ENCODE measurements at places on chromosomes 12 and 14.

DNA sequence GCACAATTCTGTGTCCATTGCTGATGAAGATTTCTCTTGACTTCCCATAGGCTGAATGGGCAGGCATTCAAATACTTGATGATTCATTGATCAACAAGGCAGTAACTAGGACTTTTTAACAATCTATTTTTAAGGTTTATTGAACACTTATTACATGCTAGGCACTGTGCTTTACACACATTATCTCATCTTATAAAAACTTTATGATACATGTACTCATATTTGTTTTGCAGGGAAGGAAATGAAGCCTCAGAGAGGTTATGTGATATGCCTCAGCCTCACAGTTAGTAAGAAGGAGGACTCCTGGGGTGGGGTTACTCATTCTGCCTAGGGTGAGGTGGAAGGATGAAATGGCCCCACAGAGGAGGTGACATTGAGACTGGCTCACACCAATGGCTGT is 12.9 kb upstream of the EMP1 start:
- peak; percentile 63 for ATAC-seq

DNA sequence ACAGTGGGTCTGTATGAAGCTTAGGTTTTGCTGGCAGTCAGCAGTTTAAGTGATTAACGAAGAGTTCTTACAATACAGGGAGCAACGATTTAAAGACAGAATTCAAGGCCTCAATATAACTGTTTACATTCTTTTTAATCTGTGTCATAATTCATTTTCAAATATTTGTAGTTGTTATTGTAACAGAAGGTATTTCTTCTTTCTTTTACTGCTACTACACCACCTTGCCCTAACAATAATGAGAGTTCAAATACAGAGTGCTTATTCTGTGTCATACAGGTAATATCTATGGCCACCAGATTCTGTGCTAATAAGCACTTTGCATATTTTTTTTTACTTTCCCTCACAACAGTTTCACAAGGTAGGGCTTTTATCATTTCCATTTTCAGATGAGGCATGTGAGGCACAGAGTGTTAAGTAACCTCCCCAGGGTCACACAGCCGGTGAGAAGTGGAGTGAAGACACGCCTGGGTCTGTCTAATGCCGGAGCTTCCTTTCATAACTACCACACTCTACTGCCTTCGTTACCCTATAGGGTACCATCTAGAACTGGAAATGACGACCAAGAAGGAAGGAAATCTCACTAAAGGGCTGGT is 81.9 kb downstream of the PELI2 start:
- ATAC-seq: no peak

DNA sequence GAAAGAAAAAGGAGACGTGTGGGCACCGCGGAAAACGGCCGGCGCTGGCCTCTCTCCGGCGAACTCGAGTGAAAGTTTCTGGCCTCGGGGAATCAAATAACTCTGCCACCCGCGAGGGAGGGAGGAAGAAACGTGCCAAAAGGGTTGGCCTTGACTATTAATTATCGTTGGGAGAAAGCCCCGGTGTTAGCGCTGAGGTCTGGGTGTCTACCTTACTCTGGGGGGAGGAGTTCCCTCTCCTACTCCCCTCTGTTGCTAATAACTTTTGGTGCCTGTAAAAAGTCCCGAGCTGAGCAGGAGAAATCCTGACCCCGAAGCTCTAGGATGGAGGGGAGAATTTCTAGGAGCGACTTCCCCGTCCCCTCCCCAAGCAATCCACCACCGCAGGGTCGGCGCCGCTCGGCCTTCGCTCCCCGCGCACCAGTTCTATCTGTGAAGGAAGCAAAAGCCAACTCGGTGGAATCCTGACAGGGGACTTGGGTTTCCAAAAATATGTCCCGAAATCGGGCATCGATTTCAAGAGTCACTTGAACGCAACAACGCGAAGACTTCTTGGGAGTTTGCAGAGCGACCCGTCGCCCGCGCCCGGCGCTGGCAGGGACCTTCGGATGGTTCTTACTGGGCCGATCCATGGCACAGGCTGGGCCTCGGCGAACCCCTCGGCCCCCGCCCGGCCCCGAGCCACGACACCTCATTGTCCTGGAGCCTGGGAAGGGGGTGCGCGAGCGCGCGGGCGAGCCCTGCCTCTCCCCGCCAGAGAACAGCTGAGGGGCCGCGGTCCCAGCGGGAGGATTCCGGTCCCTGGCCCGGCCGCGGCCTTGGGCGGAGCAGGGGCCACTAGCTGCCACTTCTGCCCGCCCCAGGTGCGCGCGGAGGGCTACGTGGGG is 1.7 kb downstream of the OTX2 start:
- ATAC-seq: no peak

GRCh38 chr14:71365361-71365760 is 458.1 kb downstream of the PCNX1 start:
- no peak for ATAC-seq

GRCh38 chr12:113983777-113984448 is 17.8 kb upstream of the RBM19 start:
- no peak for ATAC-seq

- no peak for ATAC-seq
Measured at GRCh38 chr12:49533331-49533730, 5.5 kb upstream of the KCNH3 start.

GRCh38 chr12:5963515-5963914 is 18.5 kb upstream of the ANO2 start:
- no peak for ATAC-seq

DNA sequence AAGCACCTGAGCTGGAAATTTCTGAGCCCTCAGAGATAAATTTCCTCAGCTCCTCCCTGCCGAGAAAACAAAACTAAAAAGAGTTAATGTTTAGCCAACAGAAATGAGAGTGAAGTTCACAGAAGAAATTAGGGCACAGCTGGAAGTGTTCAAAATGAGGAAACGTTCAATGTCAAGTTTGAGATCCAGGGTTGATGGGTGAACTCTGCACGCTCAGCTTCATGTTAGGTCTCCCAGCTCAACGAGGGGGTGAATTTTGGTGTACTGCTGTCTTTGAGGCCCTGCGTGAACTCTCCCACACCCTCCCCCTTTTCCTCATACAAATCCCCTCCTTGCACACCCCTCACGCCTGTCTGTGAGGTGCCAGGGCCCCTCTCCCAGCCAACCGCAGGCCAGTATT is 13.3 kb upstream of the OAS3 start:
- no peak for ATAC-seq

GRCh38 chr14:94769391-94770250 is at the start of gene GSC:
TSS of gene GSC (minus strand) at chr14:94770113. CDS start at chr14:94770015, 98 bp downstream.
- ATAC-seq: peak; percentile 31

GRCh38 chr14:78758333-78758732 is 588.2 kb downstream of the NRXN3 start:
- no peak for ATAC-seq

DNA sequence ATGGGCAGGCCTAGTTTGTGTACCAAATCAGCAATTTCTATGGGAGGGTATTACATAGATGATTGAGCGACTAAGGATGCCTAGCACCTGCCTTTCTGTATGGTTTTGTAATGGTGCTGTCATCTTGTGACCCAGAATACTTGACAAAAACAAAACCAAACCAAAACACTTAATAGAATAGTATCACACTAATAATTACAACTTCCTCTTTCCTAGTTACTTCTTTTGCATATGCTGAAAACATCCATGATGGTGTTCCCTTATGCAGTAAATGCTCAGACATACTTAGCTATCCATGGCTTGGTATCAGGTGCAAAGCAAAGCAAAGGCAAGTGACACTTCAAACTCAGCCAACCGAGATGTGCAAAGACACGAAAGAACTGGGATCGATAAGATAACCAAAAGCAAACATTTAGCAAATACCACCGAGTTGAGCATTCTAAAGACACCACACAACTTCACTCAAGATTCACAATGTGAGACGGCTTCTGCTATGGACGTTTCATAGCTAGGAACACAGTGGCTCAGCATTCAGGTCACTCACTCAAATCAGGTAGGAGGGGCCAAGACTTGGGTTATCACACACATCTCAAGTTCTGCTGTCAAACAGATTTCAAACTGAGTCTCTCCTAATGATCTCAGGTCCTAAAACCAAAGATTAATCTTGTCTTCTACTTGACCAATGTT is 24.3 kb downstream of the PPP1CC start:
- no peak for ATAC-seq

GRCh38 chr12:5615760-5616159 is 183.9 kb downstream of the NTF3 start:
- ATAC-seq: no peak

GRCh38 chr12:131100031-131100674 is 146.4 kb downstream of the ADGRD1 start:
- no peak for ATAC-seq

- ATAC-seq: no peak
Measured at GRCh38 chr14:100045642-100046344, 19.4 kb upstream of the EVL start.

GRCh38 chr14:96847451-96847850 is 50.3 kb downstream of the VRK1 start:
- no peak for ATAC-seq

- ATAC-seq: no peak
Measured at GRCh38 chr14:68961781-68962584, 17.1 kb downstream of the ACTN1 start.

DNA sequence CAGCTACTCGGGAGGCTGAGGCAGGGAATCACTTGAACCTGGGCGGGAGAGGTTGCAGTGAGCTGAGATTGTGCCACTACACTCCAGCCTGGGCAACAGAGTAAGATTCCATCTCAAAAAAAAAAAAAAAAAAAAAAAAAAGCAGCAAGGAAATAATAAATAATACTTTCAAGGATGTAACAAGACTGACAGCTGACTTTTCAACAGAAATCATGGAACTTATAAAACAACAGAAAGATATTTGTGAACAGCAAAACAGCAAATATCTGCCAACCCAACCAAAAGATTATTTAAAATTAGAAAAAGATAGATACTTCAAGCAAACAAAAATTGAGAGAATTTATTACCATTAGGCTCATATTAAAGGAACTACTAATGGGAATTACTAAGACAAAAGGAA is 115.1 kb downstream of the TSHR start:
- ATAC-seq: no peak

DNA sequence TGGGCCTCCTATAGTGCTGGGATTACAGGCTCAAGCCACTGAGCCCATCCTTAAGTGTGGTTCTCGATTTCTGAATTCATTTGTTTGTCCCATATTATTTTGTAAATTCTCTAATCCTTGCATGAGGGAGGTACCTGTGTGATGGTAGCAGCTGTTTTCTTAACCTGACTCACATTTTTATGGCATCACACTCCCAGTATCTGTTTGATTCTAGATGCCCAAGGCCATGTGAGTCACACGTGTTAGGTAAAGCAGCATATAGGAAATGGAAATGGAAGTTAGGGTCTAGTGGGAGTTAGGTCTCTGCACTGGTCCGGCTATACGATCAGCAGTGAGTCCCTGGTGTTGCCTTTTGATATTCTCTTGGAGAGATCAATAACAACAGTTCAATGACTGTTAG is 198.1 kb downstream of the ERC1 start:
- ATAC-seq: peak; percentile 31

DNA sequence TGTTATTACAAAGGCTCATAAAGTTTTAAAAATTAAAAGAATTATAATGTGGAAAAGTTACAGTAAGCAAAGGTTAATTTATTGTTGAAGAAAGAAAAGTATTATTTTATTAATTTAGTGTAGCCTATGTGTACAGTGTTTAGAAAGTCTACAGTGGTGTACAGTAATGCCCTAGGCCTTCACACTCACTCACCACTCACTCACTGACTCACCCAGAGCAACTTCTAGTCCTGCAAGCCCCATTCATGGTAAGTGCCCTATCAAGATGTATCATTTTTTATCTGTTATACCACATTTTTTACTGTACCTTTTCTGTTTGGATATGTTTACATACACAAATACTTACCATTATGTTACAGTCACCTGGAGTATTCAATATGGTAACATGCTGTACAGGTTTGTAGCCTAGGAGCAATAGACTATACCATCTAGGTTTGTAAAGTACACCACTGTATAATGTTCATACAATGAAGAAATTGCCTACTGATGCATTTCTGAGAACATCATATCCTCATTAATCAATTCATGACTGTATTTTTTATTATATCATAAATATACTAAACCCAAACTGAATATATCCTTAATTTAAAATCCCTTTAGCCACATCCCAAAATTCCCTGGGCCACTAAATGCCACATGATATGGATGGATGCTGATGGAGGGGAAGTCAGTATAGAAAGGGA is 43.6 kb upstream of the NID2 start:
- no peak for ATAC-seq

DNA sequence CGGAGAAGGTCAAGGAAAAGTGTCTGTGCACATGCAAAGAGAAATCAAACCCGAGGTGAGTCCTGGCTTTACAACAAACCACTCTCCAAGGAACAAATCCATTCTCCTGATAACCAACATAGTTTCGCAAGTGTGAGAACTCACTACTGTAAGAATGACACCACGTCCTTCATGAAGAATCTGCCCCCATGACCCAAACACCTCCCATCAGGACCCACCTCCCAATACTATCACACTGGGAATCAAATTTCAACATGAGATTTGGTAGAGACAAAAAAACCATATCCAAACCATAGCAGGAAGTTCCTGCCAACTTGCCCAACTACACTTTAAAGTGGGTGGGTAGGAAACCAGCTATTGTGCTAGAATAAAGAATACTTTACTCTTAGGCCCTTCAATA is 2.4 kb upstream of the ERC1 start:
- no peak for ATAC-seq

- ATAC-seq: peak; percentile 43
Measured at GRCh38 chr12:2959192-2959504, at the start of gene TEAD4. TSS of gene TEAD4 (plus strand) at chr12:2959397.

- ATAC-seq: no peak
Measured at GRCh38 chr14:38405851-38406635, 150.2 kb upstream of the CLEC14A start.

- ATAC-seq: no peak
Measured at GRCh38 chr12:50685641-50686040, 78.3 kb upstream of the ATF1 start.

- no peak for ATAC-seq
Measured at GRCh38 chr14:34450958-34451357, 11.1 kb downstream of the SPTSSA start.

DNA sequence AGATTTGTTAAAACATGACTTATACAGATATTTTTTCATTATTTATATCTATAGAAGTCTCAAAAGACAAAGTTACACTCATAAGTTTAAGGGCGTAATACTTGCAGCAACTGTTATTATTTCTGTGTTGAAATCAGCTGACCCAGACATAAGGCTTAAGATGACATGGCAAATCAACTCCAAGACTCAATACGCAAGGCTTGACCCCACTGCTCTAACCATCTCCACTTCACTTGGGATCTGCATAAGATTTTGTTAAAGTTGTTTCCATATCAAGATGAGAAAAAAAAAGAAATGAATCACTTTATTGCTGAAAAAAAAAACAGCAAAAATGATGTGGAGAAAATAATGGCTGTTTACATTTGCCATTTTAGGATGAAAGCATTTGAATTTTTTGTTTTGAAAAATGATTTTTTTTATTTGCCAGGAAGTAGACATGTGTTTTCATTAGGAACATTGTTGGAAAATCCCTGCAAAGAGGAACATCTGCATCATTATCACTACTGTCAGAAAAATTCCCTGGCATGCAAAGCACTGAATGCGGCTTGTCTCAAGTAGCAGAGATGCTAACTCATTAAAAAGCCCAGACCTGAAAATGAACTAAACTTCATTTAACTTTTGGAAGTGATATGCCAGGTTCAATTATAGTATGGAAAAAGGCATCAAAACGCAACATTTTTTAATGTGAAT is 73.5 kb downstream of the LIN7A start:
- no peak for ATAC-seq
